T-cell (primary cell): ENCODE measurements at places on chromosomes 5 and 9.

- no peak for DNase-seq
These were observed 601.8 kb upstream of the ZNF608 start for GRCh38 chr5:125348221-125348692.

- DNase-seq: no peak
These were observed 448.9 kb downstream of the BNC2 start for GRCh38 chr9:16421532-16421931.

GRCh38 chr5:167814828-167815227 is 476.6 kb upstream of the WWC1 start:
- DNase-seq: no peak

GRCh38 chr9:91489361-91489899 is 65.8 kb upstream of the NFIL3 start:
- DNase-seq: no peak

GRCh38 chr5:103450333-103451061 is 112.1 kb downstream of the NUDT12 start:
- DNase-seq: no peak

DNA sequence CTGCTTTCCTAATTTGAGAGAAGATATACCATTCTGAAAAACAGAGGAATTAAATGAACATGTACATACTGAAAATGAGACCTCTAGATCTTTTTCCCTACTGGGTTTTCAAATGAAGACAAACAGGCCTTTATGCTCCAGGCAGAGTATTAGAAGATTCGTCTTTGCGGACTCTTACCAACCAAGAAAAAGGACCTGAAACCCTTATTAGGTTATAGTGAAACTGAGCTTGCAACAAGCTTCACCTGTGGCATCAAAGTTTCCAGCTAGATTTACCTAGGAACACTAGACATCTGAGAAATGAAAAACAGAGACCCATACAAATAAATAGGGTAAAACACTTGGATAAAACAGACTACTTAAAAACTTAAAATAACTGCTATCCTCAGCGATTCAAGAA is 46.3 kb downstream of the SMIM15 start:
- no peak for DNase-seq

GRCh38 chr5:59132131-59132530 is 549.3 kb downstream of the RAB3C start:
- DNase-seq: peak; percentile 13

GRCh38 chr9:35333551-35333950 is 156.4 kb upstream of the RUSC2 start:
- no peak for DNase-seq

DNA sequence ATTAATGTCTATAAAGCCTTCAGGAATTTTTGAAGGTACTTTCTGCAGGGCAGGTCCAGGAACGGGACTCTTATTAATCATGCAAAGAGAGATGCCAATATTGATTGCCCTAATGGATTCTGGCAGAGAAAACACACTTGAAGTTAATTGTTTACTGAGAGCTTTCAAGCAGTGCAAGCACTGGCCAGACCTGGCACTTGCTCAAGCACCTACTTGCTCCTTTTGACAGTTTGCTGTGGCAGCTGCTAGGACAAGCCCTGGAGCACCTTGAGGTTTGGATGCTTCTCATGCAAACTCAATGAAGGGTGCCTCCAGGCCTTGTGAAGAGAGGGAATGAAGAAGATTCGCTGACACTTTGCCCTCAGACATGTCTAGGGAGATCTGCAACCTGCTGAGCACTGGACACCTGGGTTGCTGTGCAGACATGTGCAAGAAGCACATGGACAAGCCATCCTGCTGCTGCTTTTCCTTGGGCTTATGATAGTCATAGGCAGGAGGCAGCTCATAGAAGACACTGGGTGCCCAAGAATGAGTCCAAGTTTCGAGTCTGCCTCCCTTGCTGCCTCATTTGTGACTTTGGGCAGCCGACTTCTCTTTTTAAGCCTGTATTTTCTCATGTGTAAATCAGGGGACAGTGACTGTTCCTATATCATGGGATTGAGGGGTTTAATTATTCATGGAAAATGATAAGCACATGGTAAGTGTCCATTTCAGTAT is 88.8 kb upstream of the EQTN start:
- DNase-seq: no peak

DNA sequence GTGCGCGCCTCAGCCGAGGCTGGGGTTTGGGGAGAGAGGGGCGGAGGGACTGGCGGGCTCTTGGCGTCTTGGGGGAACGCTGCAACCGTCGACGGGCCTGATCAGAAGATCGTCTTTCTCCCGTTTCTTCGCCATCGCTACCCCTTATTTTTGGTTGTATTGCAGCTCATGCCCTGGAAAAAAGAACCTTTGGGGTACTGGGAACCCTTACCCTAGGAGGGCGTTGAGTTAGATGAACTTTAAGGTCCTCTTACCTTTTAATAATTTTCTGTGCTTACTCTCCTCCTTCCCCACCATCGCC is 719 bp downstream of the PAIP2 start:
- DNase-seq: peak; percentile 78

- no peak for DNase-seq
These were observed 37.2 kb downstream of the SAR1B start for GRCh38 chr5:134595458-134595838.

DNA sequence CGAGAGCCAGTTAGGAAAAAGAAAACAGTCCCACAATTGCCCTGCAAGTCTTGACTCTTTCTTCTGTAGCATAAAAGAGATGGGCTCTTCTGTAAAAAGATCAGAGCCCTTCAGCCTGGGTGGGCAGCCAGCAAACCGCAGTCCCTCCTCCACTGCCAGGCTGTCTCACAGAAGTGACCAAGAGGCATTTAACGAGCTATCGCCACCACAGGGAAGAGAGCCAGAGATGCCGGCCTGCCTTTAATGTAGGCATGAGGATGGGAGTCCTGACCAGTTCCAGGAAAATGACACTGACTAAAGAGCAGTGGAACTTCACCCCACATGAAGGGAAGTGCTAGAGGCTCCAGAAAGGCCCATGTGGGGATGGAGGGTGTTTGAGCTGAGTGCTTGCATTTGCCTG is 264.6 kb downstream of the NDUFS4 start:
- DNase-seq: no peak

GRCh38 chr9:133787754-133788025 is 49.5 kb upstream of the SARDH start:
- DNase-seq: no peak

GRCh38 chr5:177300236-177300880 is 3.2 kb downstream of the RAB24 start:
- DNase-seq: peak; percentile 56

DNA sequence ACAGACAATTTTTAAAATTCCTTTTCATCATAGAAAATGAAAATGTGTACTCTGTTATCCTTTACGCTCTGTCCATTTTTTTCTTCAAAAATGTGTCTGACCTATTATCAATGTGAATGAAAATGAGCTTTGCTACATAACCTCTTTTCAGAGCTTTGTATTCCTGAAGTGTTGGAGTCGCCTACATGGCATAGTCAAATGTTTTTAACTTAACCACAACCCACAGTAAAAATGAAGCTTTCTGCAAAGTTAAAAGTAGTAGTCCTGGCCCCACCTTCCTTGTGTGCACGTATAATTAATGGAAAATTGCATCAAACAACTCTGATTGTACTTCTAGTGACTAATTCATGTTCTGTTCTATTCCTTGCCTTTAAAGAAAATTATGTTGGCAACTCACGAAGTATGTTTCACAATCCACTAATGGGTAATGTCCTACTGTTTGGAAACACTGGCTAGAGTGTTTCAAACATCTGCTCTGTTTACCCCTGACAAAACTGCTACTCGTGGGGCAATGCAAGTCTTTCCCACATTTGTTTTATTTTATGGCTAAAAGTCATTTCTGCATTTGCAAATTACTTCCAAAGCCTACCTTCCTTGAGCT is 18.6 kb upstream of the PSAT1 start:
- DNase-seq: no peak

GRCh38 chr5:67147760-67148159 is 48.8 kb downstream of the CD180 start:
- no peak for DNase-seq

- DNase-seq: no peak
These were observed 87.4 kb upstream of the CCL21 start for GRCh38 chr9:34797367-34797766.

DNA sequence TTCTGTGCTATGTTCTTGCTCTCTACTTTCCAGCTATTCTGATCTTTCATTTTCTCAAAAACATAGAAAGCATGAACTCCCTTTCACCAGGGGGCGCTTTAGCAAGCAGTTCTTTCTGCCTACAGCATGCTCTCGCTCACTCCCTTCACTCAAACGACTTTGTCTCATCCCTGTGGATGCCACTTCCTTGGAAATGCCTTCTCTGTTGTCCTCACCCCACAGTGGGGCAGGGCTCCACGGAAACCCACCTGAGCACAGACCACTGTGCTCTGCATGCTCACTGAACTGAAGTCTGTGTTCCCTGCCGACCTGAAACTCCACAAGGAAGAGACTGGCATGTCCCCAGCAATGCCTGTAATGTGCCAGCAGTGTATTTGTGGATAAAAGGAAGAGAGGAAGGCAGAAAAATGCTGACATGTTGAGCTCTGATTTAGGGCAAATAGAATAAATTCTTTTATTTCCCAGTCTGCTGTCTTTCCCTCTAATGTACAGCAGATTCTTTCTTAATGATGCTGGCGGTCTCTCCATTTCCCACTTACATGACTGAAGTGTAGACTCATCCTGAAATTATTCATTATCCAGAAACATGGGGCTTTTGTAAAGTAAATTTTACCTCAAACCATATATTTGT is 4.9 kb upstream of the ROR2 start:
- no peak for DNase-seq

GRCh38 chr5:56302027-56302426 is 68.9 kb upstream of the ANKRD55 start:
- DNase-seq: no peak

- DNase-seq: no peak
These were observed 119.5 kb downstream of the ANXA1 start for GRCh38 chr9:73270967-73271721.

- no peak for DNase-seq
These were observed 32.5 kb upstream of the OR2K2 start for GRCh38 chr9:111362526-111362925.

DNA sequence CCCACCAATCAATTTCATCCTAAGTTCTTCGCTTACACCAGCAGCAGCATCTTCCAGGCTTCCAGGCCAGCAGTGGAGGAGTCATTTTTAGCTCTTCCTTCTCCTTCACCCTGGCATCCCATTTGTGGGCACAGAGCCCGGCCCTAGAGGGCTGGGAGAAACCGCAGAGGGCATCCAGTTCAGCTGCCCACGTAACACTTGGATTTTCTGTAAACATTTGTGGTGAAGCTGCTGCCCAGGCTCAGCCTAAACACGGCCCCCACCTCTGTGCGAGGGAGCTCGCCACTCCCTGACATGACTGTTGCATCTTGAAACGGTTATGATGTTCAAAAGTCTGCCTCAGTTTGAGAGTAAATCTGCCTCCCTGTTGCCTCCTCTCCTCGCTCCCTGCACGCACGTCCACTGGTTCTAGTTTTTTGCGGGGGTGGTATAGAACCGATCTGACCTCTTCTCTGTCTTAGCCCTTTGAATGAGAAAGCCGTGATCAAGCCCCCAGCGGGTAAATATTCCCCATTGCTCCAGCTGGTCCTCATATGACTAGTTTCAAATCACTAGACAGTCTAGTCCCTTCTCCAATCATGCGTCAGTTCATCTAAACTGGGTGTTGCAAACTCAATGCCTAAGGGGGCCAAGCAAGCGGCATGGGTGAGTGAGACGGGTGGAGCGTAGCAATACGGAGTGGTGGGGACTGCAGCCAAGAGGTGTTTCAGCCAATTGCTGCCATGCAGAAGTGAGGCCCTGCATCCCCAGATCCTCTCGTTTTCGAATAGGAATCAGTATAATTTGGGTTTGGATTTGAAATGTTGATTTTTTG is 34.9 kb upstream of the N4BP3 start:
- DNase-seq: no peak

DNA sequence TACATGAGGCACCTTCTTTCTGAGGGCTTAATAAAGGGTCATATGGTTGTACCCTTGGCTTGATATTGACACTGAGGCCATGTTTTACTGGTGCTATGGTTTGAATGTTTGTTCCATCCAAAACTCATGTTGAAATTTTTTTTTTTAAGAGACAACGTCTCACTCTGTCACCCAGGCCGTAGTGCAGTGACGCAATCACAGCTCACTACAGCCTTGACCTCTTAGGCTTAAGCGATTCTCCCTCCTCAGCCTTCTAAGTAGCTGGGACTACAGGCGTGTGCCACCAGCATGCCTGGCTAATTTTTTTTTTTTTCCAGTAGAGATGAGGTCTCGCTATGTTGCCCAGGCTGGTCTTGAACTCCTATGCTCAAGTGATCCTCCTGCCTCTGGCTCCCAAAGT is 20.9 kb downstream of the FAM151B start:
- no peak for DNase-seq

DNA sequence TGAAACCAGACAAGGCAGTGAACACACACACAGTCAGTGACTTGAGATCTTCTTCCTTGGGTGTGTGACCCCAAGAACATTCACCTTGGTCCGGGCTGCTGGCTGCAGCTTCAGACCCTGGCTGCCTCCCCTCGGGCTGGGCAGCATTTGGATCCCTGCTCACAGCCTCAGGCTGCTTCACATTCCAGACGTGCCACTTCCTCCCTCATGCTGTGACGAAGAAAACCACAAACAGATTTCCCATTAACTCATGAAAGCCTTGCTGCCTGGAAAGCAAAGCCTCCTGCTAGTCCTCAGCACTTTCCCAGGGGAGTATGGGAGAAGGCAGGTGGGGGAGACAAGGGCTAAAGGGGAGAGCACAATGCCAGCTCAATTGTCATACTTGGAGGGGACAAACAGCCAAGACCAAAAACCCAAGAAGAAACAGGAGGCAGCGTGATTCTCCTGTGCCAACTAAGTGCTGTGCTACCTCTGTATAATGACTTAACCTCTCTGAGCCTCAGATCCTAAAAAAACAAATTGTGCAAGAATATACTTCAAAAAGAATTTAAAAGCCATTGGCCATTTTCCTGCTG is 594.6 kb upstream of the BRINP1 start:
- DNase-seq: no peak

GRCh38 chr9:136426787-136427186 is 12.9 kb downstream of the INPP5E start:
- no peak for DNase-seq

- no peak for DNase-seq
These were observed 156.6 kb downstream of the TLR4 start for GRCh38 chr9:117860849-117861248.

DNA sequence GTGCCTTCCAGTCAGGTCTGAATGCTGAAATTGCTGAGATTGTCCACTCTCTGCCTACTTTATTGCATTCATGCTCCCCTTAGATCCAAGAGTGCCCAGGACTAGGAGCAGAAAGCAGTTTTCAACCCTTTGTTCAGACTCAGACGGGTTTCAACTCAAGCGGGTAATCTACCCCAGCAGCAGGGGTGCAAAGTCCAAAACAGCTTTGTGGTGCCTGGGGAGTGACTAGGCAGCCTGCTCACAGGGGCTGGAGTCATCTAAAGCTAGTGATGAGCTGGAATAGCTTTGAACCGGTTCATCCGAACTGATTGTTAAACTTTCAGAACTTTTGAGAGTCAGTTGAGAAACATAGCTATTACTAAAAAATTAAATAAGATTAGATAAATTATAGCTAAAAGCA is 71.0 kb upstream of the IQGAP2 start:
- DNase-seq: no peak

DNA sequence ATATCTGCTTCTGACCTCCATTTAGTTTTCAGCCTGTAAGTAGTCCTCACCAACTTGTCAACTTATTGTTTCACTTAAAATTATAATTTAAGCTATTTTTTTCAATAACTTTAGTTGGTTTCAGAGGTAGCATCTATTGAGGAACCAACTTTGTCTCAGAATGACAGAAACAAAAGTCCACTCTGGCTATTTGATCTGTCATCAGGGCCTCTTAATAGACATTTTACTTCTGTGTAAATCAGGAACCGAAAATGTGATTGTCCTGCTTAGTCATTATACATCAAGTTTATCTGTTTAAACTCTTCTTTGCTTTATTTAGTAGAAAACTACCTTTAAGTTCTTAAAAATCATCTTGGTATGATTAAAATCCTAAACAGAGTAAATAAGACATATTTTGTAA is 820.8 kb upstream of the EDIL3 start:
- no peak for DNase-seq
